Small intestine (tissue), 16 donors: ENCODE measurements at places on chromosomes 1 and 21. TPM values are rescaled to one million over a fixed set of nuclear protein-coding genes. Genes with fewer than 3 reads are reported as not detected.

GRCh38 chr21:45892156-45892915 is 89.2 kb upstream of the COL6A1 start:
- DNase-seq, result no peak
- H3K27me3 ChIP-seq, result no peaks in the 10 kb centered on the region
- H3K27ac ChIP-seq, result no peak overlapping the region
- H3K4me1 ChIP-seq, result peaks cover 5% of the 10 kb centered on the region
- no peaks in the 10 kb centered on the region for H3K36me3 ChIP-seq
- H3K4me3 ChIP-seq, result no peak overlapping the region

GRCh38 chr1:214475746-214476145 is 75.7 kb downstream of the PTPN14 start:
- H3K4me1 ChIP-seq, result no peaks in the 10 kb centered on the region
- no peaks in the 10 kb centered on the region for H3K36me3 ChIP-seq
- no peak overlapping the region for H3K4me3 ChIP-seq
- H3K27me3 ChIP-seq, result no peaks in the 10 kb centered on the region
- no peak overlapping the region for H3K27ac ChIP-seq
- DNase-seq, result no peak

DNA sequence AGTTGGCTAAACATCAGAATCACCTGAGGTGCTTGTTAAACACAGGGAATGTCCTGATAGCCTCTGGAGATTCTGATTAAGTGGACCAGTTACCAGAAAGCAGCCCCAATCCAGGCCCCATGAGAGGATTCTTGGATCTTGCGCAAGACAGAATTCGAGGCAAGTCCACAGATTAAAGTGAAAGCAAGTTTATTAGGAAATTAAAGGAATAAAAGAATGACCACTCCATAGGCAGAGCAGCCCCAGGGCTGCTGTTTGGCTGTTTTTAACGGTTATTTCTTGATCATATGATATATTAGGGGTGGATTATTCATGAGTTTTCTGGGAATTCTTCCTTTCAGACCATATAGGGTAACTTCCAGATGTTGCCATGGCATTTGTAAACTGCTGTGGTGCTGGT is 176.2 kb downstream of the ROR1 start:
- DNase-seq, result peak; percentile 24
- no peaks in the 10 kb centered on the region for H3K36me3 ChIP-seq
- no peak overlapping the region for H3K4me3 ChIP-seq
- H3K4me1 ChIP-seq, result no peaks in the 10 kb centered on the region
- H3K27me3 ChIP-seq, result no peaks in the 10 kb centered on the region

Gene OR2L13
- polyA plus RNA-seq, result not detected

DNA sequence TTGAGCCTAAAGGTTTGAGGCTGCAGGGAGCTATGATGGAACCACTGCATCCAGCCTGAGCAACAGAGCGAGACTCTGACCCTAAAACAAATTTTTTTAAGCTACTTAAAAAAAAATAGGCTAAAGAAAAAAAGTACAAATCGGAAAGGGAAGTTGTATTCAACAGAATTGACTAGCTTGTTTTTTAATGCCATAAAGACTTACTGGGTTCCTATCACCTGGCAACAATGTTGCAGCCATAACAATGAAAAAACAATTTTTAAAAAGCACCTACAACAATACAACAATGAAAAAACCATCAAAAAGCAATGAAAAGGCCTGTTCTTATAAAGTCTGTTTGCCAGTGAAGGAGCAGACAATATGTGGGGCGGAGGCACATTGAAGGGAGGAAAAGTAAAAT is 20.1 kb upstream of the PIGK start:
- H3K36me3 ChIP-seq, result no peaks in the 10 kb centered on the region
- H3K27me3 ChIP-seq, result no peaks in the 10 kb centered on the region
- no peak overlapping the region for H3K27ac ChIP-seq

DNA sequence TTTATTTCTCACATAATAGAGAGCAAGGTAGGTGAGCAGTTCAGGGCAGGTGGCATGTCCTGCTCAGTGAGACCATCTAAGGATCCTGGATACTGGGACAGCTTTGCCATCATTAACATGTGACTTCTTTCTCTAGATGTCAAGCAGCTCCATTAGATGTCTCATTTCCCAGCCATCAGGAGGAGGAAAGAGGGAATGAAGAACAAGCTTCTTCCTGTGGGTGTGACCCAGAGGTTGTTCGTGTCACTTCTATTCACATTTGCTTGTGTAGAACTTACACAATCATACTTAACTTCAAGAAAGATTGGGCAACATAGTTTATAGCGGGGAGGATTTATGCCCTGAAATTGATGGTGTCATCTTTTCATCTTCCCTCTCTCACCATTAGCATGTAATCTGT is 169.2 kb upstream of the B3GALT2 start:
- H3K4me1 ChIP-seq, result peaks cover 14% of the 10 kb centered on the region
- H3K27ac ChIP-seq, result peak overlapping the region; percentile 76
- H3K4me3 ChIP-seq, result no peak overlapping the region
- no peaks in the 10 kb centered on the region for H3K36me3 ChIP-seq
- H3K27me3 ChIP-seq, result no peaks in the 10 kb centered on the region
- peak; percentile 52 for DNase-seq

DNA sequence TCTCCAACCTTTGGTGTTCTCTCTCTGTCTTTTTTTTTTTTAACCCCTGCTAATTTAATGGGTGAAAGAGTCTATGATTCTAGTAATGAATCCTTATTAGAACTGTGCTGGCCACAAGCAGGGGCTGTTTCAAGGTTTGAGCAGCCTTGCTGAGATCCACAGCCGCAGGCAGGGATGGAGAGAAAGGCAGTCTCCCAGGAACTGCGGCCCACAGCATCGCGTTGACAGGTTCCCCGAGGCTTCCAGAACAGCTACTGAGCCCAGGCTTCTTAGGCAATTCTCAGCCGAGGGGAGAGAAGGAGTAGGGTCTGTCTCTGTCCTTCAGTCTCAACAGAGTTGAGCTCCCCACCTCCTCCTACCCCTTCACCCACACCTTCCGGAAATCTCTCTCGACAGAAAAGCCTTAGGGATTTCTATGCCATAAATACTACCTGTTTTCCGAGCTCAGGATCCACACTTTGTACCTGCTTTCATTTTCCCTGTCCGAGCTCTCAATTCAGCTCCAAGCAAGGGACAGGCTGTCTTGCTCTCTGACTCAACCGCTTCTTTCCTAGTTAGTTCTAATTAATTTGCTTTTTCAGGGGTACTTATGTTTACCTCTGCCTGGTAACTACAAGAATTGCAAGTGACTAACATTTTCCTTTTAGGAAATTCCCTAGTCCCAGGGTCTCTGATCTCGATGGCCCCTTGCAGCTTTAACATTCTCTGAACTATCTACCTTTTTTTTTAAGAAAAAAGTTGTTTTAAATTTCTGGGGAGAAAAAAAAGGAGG is 6.7 kb upstream of the CASZ1 start:
- H3K4me3 ChIP-seq, result no peak overlapping the region
- no peaks in the 10 kb centered on the region for H3K36me3 ChIP-seq
- H3K27ac ChIP-seq, result peak overlapping the region; percentile 62

Gene AVPR1B
- polyA plus RNA-seq, result 0.10 TPM

DNA sequence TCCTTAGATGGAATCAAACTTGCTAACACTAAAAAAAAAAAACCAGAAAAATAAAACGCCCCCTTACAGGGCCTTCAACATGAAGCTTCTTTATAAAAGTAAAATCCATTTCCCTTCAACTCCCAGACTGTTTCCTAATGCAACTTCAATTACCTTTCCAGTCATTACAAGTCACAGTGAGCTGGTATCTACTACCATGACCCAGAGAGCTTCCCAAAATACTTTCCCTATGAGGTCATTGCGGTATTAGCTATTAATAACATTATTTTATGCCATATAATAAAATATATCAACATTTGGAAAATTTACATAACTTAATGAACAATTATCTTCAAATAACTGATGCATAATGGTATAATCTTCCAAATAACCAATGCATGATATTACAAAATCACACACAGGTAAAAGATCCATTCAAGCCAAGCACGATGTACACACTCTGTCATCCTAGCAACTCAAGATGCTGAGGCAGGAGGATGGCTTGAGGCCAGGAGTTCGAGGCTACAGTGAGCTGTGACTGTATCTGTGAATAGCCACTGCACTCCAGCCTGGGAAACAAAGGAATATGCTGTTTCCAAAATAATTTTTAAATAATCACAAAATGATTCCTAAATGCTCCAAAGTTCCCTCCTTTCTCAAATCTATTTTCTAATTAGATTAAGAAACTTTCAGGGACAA is 24.1 kb downstream of the EIF4G3 start:
- no peaks in the 10 kb centered on the region for H3K36me3 ChIP-seq
- DNase-seq, result no peak
- no peaks in the 10 kb centered on the region for H3K27me3 ChIP-seq
- no peaks in the 10 kb centered on the region for H3K4me1 ChIP-seq
- H3K4me3 ChIP-seq, result no peak overlapping the region

Gene UHMK1
- 15.2 TPM for polyA plus RNA-seq
